ENCODE measurements at places on chromosomes 2 and 18. TPM values are rescaled to one million over a fixed set of nuclear protein-coding genes. Genes with fewer than 3 reads are reported as not detected.

The GALR1 gene
- not detected for total RNA-seq

The GMPPA gene
- 138 TPM for total RNA-seq

The BABAM2 gene
- total RNA-seq: 23.6 TPM

The NT5C1B gene
- total RNA-seq: not detected

The ANKAR gene
- 8.6 TPM for total RNA-seq

Data from placental epithelial cell (primary cell).